ENCODE measurements at places on chromosomes 1 and 21.

GRCh38 chr1:218374401-218375353, 29.5 kb downstream of the TGFB2 start:
- no peak for DNase-seq

GRCh38 chr21:44305691-44306090, 5.8 kb downstream of the PFKL start:
- no peak for DNase-seq

GRCh38 chr21:42572906-42573495, 59.3 kb downstream of the SLC37A1 start:
- no peak for DNase-seq

GRCh38 chr1:1732381-1732780, 8.2 kb upstream of the CDK11A start:
- no peak for DNase-seq

DNA sequence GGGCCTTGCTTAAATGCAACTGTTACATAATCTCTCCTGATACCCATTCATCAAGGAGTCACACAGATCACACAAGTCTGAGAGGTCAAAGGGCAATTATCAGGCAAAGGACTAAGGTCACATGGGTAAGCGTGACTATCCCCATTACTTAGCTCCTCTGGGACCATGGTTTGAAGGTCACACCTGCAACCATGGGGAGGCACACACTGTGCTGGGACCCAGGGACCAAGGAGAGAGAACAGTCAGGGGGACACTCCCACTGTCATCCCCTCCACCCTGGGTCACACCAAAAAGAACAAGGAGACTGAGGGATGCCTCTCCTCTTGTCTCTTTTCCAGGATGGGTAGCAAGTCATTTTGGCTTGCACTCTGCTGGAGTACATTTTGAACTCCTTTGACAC, 30.9 kb upstream of the CTBS start:
- no peak for DNase-seq

- no peak for DNase-seq
Measured at GRCh38 chr1:246677842-246678241, 46.4 kb upstream of the SCCPDH start.

DNA sequence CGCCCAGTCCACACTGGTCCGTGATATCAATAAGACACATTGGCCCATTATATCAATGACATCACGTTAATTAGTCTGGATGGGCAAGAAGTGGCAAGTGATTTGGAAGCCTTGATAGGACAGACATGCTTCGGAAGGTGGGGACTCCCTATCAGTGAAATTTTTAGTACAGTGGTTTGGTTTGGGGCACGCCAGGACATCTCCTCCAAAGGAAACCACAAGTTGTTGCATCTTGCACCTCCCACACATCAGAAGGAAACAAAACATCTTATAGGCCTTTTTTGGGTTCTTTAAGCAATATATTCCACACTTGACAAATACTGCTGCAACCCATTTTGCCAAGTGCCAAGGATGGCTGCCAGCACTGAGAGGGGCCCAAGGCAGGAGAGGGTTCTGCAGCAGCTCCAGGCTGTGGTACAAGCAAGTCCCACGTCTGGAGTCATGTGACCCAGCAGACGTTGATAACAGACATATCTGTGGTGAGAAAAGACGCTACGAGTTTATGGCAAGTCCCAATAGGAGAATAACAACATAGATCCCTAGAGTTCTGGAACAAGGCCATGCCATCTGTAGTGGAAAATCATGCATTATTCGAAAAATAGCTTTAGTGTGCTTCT, 95.3 kb upstream of the DISP3 start:
- no peak for DNase-seq

- DNase-seq: no peak
Measured at GRCh38 chr21:20943561-20943997, 54.6 kb upstream of the NCAM2 start.

GRCh38 chr1:87638636-87639035, 310.0 kb downstream of the LMO4 start:
- DNase-seq: no peak

DNA sequence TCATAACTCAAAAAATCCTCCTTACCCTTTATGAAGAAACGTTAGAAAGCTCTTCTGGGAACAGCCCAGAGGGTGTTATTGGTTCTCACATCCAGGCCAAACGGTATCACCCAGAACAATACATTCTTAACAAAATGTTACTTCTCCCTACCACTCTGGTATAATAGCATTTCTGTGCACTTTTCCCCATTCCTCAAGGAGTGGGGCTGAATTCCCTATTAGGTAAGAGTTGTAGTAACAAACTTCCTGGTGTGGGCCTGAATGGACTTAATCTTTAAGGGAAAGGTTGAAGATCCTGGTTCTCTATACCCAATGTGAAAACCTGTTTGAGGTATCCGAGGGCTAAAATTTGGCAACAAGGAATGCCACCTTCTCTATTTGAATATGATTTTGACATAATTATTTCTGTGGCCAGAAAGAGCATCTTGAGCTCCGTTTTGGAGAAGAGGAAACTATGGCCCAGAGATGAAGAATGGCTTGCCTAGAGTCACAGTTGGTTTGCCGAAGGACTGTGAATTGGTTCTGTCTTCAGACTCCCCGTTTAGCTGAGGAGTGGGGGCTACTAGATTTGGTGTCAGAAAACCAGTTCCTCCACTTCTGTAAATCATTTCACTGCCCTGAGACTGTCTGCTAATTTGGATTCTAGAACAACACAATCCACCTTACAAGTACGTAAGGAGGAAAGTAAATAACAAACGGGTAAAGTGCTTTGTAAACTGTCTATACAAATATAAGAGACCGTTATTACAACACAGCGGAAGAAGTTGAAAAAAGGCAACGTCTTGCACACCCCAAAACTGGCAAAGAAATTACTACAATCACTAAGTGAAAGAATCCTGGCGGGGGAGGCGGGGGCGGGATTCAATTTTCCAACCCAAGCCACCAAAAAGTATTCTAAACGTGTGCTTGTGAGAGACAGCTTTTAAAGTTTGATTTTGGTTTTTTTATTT, 2.3 kb downstream of the ANP32E start:
- no peak for DNase-seq

DNA sequence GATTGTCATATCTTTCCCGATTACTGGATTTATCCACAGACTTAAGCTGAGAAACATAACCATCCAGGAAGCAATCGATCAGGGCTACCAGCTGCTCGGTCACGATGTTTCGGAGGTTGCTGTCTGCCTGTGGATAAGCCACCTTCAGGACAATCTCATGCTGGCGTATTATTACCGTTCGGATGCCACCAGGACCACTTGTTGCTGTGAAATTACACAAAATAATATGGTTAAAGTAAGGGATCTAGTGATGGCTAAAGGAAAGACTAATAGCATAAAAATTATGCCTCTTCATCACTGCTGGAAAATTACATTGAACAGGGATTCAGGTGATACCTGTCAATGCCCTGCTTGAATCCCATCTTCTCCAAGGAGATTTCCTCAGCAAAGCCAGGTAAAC, 30.8 kb upstream of the ACTA1 start:
- no peak for DNase-seq

DNA sequence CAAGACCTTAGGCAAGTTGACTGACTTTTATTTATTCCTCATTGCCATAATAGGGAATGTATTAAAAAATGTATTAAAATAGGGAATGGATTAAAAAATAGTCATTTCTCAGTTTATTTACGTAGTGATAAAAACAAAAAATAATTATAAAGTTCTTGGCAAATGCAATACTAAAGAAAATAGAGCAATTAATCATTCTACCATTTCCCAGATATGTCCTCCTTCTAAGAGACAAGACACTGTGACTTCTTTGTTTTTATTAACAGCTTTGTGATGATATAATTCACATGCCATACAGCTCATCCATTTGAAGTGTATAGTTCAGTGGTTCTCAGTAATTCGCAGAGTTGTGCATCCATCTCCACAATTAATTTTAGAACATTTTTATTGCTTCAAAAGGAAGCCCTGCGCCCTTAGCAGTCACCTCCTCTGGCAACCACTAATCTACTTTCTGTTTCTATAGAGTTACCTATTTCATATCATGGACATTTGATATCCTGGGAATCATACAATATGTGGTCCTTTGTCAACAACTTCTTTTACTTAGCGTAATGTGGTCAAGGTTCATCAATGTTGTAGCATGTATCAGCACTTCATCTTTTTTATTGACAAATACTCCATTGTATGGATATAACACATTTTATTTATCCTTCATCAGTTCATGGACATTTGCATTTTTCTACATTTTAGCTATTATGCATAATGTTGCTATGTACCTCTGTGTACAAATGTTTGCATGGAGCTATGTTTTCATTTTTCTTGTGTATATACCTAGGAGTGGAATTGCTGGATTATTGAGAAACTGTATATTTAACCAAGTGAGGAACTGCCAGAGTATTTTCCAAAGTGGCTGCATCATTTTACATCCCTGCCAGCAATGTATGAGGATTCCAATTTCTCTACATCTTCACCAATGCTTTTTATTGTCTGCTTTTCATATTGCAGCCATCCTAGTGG, 5.6 kb downstream of the TBX19 start:
- no peak for DNase-seq

GRCh38 chr1:113042285-113043143, 30.5 kb upstream of the LRIG2 start:
- DNase-seq: peak; percentile 71

DNA sequence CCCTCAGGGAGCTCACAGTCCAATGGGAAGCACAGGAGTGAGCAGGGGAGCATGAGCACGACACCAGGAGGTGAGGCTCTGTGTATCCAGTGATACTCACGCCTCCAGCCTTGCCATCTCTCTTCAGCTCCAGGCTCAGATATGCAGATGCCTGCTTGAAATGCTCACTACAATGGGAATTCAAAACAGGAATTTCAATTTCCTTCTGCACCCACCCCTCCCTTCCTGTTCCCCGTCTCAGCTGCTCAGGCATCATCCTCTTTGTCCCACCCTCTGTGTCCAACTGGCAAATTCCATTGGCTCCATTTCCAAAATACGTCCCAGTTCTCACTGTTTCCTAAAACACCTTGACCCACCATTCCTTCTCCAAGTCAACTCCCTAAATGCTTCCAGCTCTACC, 58.9 kb downstream of the FBXO2 start:
- no peak for DNase-seq

- DNase-seq: no peak
Measured at GRCh38 chr1:172442843-172443565, 865 bp downstream of the PIGC start.

DNA sequence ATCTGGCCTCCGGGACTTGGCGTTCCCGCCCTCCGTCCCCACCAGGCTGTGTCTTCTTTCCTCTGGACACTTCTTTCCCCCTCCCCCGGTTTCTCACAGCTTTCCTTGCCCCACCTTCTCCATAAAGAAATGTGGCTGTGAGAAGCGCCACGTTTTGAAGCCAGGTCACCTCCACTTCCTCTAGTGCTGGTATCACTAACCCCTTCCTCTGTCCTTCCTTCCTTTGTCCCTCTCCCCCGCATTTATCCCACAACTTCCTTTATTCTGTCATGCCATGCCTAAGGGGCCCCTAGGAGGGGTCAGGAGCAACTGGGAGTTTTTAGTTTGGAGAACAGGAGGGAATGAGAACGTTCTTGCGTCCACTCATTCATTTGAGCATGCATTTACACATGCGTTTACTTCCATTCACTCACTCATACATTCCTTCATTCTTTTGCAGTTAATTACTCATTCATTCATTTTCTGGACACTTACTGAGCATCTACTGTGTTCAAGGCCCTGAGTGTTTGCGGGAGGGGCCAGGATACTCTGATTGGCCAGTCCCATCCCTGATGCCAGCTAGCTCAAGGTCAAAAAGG, 5.0 kb upstream of the ACOT11 start:
- no peak for DNase-seq

DNA sequence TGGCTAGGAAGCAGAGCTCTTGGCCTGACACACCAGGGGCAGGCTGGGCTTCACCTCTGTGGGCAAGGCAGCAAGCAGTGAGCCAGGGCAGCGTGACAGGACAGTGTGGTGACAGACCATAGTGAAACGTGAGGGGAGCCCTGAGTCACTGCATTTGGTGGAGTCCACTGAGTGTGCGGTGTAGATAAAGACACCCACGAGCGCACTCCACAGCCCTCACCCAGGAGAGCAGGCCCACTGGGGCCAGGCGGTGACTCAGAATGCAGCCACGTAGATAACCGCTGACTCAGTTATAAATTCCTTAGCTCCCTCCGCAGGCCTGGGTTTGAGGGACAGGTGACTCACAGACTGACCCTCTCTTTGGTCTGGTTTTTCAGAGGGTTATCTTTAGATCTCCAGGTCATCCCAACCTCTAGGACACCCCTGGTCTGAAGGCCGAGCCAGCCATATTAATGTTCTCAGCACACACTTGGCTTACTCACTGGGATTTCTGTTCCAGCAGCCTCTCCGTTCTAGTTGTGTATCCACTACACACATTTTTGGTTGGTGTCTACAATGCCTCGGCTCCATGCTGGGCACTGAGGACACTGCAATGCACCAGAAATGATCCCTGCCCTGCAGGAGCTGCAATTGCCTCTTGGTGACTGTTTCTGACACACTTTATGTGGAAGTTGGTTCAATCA, 90.2 kb upstream of the TSPAN2 start:
- peak; percentile 19 for DNase-seq

- peak; percentile 73 for DNase-seq
Measured at GRCh38 chr1:110339407-110340206, 430 bp downstream of the RBM15 start.

DNA sequence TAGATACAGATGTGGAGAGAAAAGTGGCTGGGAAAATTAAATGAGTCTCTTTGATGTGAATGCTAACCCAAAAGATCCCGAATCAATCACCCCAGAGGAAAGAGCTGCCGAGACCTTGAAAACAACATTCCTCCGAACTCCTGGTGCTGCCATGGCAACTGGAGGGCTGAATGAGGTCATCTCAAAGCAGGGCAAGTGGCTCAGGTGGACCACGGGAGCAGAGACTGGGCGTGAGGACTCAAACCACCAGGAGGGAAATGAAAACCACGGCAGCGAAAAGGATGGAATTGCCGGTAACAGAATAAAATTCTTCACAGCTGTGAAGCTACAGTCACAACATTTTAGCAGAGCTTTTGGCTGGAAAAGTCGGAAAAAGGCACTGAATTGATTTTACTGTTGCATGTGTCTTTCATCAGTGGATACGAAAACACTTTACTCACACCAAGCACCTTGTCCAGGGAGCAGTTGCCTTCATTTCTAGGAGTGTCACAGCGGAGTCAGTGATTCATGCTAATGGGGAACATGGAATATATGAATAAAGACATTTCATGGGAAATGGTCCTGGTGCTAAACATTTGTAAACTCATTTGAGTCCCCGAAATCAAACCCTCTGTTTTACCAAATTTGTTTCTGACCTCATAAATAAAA, 23.2 kb upstream of the BECN2 start:
- DNase-seq: no peak

DNA sequence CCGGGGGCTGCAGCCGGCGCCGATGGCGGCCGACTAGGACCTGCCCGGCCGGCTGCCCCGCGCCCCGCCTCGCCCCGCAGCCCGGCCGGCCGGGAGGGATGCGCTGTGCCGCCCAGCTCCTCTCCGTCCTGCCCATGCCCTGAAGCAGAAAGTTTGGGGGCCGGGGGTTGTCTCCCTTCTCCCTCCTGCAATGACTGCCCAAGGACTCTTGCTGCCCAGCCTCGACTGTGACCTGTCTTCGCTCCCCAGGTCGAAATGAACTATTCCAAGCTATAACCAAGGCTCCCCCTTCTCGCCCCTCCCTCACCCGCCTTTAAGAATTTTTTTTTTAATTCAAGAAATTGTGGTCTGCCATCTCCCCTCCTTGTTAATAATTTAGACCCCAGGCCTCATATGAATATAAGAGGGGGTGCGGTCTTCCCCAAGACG, 361 bp downstream of the TMCC2 start:
- DNase-seq: no peak

Data from right lobe of liver (tissue), 6 donors.